ENCODE measurements at places on chromosomes 7 and 10. TPM values are rescaled to one million over a fixed set of nuclear protein-coding genes. Genes with fewer than 3 reads are reported as not detected.

GRCh38 chr7:156988343-156989185 is 21.9 kb downstream of the MNX1 start:
- DNase-seq, result no peak
- no peak overlapping the region for H3K4me3 ChIP-seq
- no peaks in the 10 kb centered on the region for H3K4me1 ChIP-seq

- no peaks in the 10 kb centered on the region for H3K36me3 ChIP-seq
- H3K27me3 ChIP-seq, result no peaks in the 10 kb centered on the region
- no peaks in the 10 kb centered on the region for H3K4me1 ChIP-seq
- no peak overlapping the region for H3K4me3 ChIP-seq
- DNase-seq, result peak; percentile 61
- H3K27ac ChIP-seq, result no peak overlapping the region
Measured at GRCh38 chr7:105336009-105336408, 52.7 kb downstream of the SRPK2 start.

GRCh38 chr7:40306596-40306995 is 171.8 kb downstream of the SUGCT start:
- H3K4me1 ChIP-seq, result no peaks in the 10 kb centered on the region
- DNase-seq, result no peak
- no peak overlapping the region for H3K27ac ChIP-seq
- H3K36me3 ChIP-seq, result no peaks in the 10 kb centered on the region

GRCh38 chr10:11601670-11602069 is 9.8 kb downstream of the USP6NL start:
- no peaks in the 10 kb centered on the region for H3K27me3 ChIP-seq
- no peak overlapping the region for H3K4me3 ChIP-seq
- DNase-seq, result no peak
- no peak overlapping the region for H3K27ac ChIP-seq

Gene BTBD16
- 0.14 TPM for total RNA-seq

Gene HOXA13
- total RNA-seq, result not detected

DNA sequence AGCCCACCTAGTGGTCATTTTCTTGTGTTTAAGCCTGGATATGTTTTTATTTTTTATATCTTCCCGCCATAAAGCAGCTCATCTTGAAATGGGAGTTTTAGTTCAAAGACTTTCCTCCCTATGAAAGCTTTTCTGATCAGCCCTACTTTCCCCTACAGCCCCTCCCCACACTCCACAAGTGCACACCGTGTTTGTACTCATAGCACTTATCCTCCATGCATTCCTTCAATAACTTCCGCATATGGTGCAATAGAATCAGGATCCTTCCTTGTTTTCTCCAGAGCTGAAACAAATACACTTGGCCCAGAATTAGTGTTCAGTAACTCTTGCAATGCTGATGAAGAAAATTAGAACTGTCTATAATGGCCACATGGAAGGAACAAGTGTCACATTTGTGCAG is 235.9 kb downstream of the KCNMA1 start:
- DNase-seq, result no peak
- no peak overlapping the region for H3K4me3 ChIP-seq
- no peaks in the 10 kb centered on the region for H3K36me3 ChIP-seq
- H3K27me3 ChIP-seq, result no peaks in the 10 kb centered on the region
- no peaks in the 10 kb centered on the region for H3K4me1 ChIP-seq

Gene HOXA1
- total RNA-seq, result 0.28 TPM

Data from thymus (tissue), 14 donors.